ENCODE measurements at places on chromosomes 13 and 19. TPM values are rescaled to one million over a fixed set of nuclear protein-coding genes. Genes with fewer than 3 reads are reported as not detected.

DNA sequence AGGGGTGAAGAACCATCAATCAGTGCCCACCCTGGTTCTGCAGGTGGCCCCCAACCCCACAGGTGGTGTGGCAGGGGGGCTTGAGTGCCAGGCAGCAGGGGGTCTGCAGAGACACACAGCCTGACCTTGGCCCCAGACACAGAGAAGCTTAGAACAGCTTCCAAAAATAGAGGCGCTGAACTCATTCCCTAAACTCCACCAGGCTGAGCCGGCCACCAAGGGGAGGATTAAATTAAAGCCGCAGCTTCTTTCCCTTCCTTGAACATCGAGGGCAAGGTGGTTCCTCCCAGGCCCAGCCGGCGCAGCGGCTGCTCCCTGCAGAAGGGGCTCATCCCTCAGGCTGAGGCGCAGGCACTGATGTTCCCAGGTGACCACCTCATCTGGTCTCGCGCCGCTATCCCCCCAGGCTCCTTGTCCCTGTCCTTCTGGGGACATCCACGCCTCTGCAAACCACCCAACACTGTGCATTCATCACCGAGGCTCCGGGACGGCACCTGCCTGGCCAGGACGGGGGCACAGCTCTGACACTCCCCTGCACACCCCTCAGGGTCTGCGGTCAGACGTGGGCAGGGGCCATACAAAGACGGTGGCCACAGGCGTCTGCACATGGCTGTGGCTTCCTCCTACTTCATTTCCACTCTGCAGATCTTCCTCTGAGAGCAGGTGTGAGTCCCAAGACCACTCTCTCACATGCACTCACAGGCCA, 30.9 kb downstream of the LAMP1 start:
- H3K4me3 ChIP-seq, result no peak overlapping the region
- peaks cover 10% of the 10 kb centered on the region for H3K36me3 ChIP-seq
- no peak for DNase-seq

DNA sequence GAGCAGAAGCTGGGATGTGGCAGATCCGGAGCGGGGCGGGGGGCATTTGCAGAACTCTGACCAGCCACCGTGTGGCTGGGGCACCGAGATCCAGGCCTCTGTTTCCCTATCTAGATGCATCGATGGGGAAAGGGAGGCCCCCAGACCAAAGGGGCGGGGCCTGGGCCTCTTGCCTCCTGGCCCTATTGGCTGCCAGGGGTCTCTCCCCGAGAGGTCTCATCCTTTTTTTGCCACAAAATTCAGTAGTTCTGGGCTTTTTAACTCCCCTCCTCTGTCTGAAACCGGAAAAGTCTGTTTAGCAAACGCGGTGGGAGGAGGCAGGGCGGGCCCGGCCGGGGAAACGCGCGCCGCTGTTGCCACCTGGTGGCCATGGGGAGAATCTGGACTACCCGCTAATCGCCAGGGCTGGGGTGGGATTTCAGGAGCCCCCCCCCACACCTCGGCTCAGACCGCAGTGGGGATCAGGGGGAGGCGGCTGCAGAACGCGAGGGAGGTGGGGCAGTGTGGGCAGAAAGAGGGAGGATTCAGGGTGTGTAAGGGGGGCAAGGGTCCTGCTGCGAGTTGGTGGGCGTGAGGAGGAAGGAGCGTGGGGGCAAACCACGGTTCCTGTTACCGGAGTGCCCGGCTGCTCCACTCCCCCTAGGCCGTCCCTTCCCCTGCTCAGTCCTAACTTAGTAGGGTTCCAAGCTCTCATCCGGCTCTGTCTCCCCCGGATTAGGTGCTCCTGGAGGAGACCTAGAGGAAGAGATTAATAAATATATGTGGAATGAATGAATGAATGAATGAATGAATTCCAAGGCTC, 28.3 kb downstream of the IL12RB1 start:
- H3K4me1 ChIP-seq, result peaks cover 21% of the 10 kb centered on the region
- no peaks in the 10 kb centered on the region for H3K36me3 ChIP-seq
- peak overlapping the region; percentile 30 for H3K4me3 ChIP-seq

DNA sequence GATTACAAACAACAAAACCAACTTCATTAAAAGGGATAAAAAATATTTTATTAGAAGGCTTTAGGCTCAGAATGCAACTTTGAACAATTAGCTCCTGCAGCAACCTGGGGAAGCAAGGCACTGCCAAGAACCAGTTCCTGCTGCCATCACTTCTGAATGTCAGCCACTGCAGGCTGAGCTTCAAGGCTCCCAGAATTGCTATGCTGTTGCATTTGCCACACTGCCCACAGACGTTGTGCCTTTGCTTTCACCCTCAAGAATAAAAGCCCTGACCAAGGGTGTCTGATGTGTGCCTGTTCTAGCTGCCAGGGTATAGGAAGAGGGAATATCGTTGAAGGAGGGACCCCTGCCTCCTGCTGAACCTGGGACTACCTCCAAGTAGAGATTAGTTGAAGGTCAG, 238.4 kb downstream of the ITGBL1 start:
- H3K36me3 ChIP-seq, result no peaks in the 10 kb centered on the region
- H3K4me1 ChIP-seq, result no peaks in the 10 kb centered on the region
- no peak for DNase-seq
- H3K27ac ChIP-seq, result no peak overlapping the region

DNA sequence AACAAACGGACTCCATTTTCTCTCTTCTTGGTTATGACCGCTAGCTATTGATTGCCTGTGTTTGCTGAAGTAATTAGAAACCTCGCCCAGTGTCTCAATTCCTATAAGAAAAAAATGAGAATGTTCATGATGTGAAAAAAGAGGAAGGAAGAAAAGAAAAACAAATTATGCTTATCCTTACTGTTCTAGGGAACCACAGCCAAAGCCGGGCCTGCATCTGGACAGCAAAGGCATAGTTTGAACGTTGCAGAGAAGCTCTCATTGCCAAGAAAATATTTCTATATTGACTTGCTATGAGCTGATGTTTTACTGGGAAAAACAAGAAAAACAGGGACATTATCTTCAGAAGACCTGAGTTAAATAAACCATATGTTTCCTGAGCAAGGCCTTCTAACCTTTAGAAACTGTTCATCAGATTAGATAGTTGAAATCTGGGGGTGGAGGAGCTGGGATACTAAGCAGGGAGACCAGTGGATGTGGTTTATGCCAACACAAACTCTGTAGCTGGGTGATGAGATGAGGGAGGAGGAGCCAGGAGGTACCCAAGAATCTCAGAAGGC, 55.0 kb downstream of the EFNB2 start:
- DNase-seq, result no peak
- no peak overlapping the region for H3K4me3 ChIP-seq
- H3K27ac ChIP-seq, result no peak overlapping the region
- no peaks in the 10 kb centered on the region for H3K36me3 ChIP-seq
- peaks cover 32% of the 10 kb centered on the region for H3K27me3 ChIP-seq

GRCh38 chr13:110575322-110576069, 14.0 kb upstream of the RAB20 start:
- H3K27ac ChIP-seq, result no peak overlapping the region
- no peaks in the 10 kb centered on the region for H3K36me3 ChIP-seq
- DNase-seq, result no peak

DNA sequence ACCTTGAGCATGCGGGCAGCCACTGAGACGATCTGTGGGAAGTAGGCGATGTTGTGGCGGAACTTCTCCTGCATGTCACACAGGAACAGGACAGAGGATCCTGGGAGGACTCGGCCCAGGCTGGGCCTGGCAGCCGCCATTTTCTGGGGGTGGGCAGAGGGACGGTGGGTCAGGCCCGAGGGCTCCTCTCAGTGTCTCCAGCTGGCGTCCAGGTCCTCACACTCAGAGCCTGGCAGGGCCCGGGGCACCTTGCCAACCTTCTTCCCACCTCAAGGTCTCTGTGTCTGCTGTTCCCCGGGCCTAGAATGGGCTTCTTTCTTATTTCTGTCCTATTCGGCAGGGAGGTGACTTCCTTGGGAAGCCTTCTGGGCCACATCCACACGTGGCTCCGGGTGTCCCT, 5.1 kb downstream of the ISOC2 start:
- H3K4me1 ChIP-seq, result peaks cover 21% of the 10 kb centered on the region
- peaks cover 10% of the 10 kb centered on the region for H3K27me3 ChIP-seq

DNA sequence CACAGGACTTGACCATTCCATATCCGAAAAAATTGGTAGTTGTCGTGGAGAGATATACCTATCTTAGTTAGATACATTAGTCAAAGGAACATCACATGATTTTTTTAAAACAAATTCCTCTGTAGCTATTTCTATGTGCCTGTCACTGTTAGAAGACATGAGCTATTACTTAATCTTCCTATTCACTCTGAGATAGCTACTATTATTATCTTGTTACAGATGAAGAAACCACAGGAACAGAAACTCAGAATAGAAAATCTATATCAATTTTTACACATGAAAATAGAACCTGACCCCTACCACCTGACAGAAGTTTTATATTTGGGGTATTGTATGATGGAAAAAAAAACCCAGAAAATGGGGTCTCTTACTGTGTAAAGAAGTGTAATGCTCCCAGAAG, 68.9 kb upstream of the TDRD3 start:
- no peak overlapping the region for H3K27ac ChIP-seq
- no peak overlapping the region for H3K4me3 ChIP-seq
- H3K36me3 ChIP-seq, result no peaks in the 10 kb centered on the region
- no peak for DNase-seq
- H3K27me3 ChIP-seq, result no peaks in the 10 kb centered on the region

DNA sequence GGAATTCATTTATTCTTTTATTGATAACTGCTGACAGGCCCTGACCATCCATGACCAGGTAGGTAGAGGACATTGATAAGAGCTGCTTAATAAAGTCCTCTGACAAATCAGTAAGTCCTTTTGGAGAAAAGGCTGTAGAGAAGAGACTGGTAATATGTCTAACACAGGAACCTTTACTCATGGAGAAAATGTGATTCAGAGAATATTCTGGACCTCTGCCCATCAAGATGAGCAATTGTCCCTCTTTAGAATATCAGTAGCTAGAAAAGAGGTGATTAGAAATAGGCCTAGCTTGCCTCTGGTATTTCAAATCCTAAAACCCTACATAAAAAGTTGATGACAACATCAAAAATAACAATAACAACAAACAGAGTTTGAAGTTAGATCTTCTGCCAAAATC, 642.3 kb downstream of the TBC1D4 start:
- no peak for DNase-seq
- H3K4me3 ChIP-seq, result no peak overlapping the region
- no peak overlapping the region for H3K27ac ChIP-seq
- no peaks in the 10 kb centered on the region for H3K36me3 ChIP-seq
- peaks cover 2% of the 10 kb centered on the region for H3K27me3 ChIP-seq

GRCh38 chr13:92103689-92104153, 705.3 kb downstream of the GPC5 start:
- no peaks in the 10 kb centered on the region for H3K27me3 ChIP-seq
- no peak overlapping the region for H3K4me3 ChIP-seq
- H3K27ac ChIP-seq, result no peak overlapping the region
- H3K4me1 ChIP-seq, result no peaks in the 10 kb centered on the region
- H3K36me3 ChIP-seq, result no peaks in the 10 kb centered on the region

DNA sequence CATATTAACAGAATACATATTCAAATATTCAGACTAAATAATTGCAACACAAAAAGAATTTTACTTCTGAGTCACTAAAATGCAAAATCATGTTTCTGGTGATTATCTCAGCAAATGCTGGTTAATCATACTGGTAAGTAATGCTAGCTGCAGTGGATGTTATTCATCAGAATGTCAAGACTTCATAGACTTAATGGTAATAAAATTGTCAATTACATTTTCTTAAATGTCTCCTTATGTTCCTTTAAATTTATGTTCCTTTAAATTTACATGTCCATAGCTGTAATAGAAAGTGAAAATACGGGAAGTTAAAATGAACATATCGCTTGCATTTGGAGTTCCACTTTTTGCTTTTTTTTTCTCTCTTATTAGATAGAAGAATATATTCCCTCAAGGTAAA, 853.0 kb downstream of the SLITRK6 start:
- no peak for DNase-seq
- H3K4me3 ChIP-seq, result no peak overlapping the region
- H3K27me3 ChIP-seq, result no peaks in the 10 kb centered on the region
- H3K36me3 ChIP-seq, result no peaks in the 10 kb centered on the region
- no peaks in the 10 kb centered on the region for H3K4me1 ChIP-seq

DNA sequence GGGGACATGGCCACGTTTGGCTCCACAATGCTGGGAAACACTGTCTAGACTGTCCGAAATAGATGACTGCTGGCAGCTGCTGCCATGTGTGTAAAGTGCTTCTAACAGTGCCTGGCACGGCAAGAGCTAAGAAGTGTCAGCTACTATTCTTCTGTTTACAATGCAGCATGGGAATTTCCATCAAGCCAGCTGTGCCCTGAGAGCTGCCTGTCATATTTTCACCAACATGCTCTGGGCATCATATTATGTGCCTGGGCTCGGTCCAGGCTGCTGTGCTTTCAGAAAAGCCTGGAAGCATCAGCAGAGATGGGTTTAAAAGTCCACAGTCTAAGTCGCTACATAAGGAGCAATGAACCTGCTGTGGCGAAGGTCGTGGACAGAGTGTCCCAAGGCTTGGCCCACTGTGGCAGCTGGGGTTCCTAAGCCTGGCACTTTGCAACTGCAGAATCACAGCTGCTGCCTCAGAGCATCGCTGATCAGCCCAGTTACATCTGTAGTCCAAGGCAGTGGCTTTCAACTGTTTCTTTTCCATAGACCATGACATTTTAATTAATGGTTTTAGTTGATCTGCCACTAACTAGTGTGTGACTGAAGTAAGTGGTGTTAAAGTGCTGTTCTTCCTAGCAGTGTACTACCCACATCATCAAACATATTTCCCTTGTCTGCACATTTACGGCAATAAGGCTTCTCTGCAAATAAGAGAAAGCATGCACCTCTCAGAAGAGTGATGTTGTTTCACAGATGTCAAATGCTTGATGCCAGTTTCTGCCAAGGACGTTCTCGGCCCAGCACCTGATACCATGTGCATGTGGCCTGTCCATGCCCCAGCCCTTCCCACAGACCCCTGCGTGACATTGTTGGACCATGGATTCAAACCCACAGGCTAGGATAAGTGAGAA, 95.7 kb upstream of the C1QTNF9B start:
- no peak overlapping the region for H3K27ac ChIP-seq
- DNase-seq, result no peak
- peaks cover 4% of the 10 kb centered on the region for H3K4me1 ChIP-seq
- peaks cover 14% of the 10 kb centered on the region for H3K27me3 ChIP-seq
- no peak overlapping the region for H3K4me3 ChIP-seq

GRCh38 chr19:15159251-15159650, 41.5 kb downstream of the NOTCH3 start:
- H3K4me3 ChIP-seq, result no peak overlapping the region
- H3K27me3 ChIP-seq, result no peaks in the 10 kb centered on the region
- no peak for DNase-seq
- H3K27ac ChIP-seq, result no peak overlapping the region

GRCh38 chr13:75635101-75635827, 866 bp upstream of the LMO7 start:
- H3K36me3 ChIP-seq, result no peaks in the 10 kb centered on the region
- peak overlapping the region; percentile 71 for H3K27ac ChIP-seq
- H3K4me1 ChIP-seq, result peaks cover 15% of the 10 kb centered on the region
- peak overlapping the region; percentile 81 for H3K4me3 ChIP-seq
- peaks cover 21% of the 10 kb centered on the region for H3K27me3 ChIP-seq

DNA sequence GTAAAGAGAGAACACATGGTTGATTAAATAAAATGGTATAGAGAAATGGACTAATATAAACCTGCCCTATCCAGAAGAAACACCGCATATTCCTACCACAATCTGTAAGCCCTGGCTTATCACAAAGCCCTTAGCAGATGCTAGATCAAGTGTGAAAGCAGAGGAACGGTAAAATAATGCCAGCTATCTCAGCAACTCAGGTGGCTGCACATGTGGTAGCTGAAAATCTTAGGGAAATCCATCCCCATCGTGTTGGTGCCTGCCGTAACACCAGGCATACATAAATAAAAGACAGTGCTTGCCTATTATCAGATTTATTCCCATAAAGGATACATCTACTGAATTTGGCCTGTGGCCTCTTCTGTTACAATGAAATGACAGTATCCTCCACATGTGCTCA, 304.1 kb upstream of the MAB21L1 start:
- H3K27ac ChIP-seq, result no peak overlapping the region
- H3K27me3 ChIP-seq, result peaks cover 9% of the 10 kb centered on the region
- no peaks in the 10 kb centered on the region for H3K36me3 ChIP-seq
- no peak for DNase-seq

GRCh38 chr19:14030997-14031718, 404 bp upstream of the IL27RA start:
- peak overlapping the region; percentile 95 for H3K4me3 ChIP-seq

The NLRP9 gene
- polyA plus RNA-seq, result not detected
